ENCODE measurements at places on chromosomes 12 and 14. TPM values are rescaled to one million over a fixed set of nuclear protein-coding genes. Genes with fewer than 3 reads are reported as not detected.

The NPFF gene
- total RNA-seq = not detected

The PMCH gene
- total RNA-seq = 0.27 TPM

The ANKS1B gene
- total RNA-seq = 47.0 TPM

The GPR137C gene
- total RNA-seq = 0.49 TPM

The GUCY2C gene
- not detected for total RNA-seq

- peak; percentile 90 for DNase-seq
Observed at GRCh38 chr12:121795034-121795968, 1.8 kb upstream of the RHOF start.

DNA sequence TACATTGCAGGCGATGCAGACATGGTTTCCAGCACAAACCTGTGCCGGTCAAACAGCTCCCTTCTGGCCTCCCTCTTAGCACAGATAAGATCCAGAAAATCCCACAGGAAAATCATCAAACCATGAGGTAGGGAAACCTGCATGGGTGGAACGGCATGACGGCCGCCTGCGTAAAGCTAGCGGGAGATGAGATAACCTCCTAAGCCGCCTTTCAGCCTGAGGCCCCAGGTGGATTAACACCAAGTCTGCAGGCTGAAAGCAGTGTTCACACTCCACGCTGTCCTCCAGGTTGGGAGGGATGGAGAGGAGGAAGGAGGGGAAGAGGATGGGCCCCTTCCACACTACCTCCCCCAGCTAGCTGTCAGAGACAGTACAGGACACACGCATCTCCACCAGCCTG is 63.8 kb downstream of the TSPAN11 start:
- no peak for DNase-seq

GRCh38 chr12:54156578-54156977 is 32.2 kb downstream of the SMUG1 start:
- DNase-seq = no peak

GRCh38 chr12:128155571-128155970 is 111.4 kb upstream of the TMEM132C start:
- no peak for DNase-seq

GRCh38 chr12:122333142-122334087 is 67.1 kb upstream of the VPS33A start:
- peak; percentile 86 for DNase-seq

GRCh38 chr12:132583736-132584135 is 26.6 kb downstream of the LRCOL1 start:
- no peak for DNase-seq

- no peak for DNase-seq
Observed at GRCh38 chr14:58972233-58973017, 216.0 kb upstream of the DAAM1 start.
